ENCODE measurements at places on chromosomes 3 and 15.

- no peak for DNase-seq
These were observed 1146.8 kb downstream of the TUSC7 start for GRCh38 chr3:117856354-117856753.

DNA sequence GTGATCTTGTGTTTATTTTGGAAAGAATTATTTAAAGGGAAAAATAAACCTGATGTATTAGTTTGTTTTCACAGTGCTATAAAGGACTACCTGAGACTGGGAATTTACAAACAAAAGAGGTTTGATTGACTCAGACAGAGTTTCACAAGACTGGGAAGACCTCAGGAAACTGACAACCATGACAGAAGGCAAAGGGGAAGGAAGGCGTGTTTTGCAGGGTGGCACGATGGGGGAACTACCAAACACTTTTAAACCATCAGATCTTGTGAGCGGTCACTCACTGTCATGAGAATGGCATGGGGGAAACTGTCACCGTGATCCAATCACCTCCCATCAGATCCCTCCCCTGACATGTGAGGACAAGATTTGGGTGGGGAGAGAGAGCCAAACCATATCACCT, 87.0 kb downstream of the TP63 start:
- DNase-seq, result no peak

GRCh38 chr3:69160525-69160924, 38.1 kb upstream of the LMOD3 start:
- DNase-seq, result no peak

DNA sequence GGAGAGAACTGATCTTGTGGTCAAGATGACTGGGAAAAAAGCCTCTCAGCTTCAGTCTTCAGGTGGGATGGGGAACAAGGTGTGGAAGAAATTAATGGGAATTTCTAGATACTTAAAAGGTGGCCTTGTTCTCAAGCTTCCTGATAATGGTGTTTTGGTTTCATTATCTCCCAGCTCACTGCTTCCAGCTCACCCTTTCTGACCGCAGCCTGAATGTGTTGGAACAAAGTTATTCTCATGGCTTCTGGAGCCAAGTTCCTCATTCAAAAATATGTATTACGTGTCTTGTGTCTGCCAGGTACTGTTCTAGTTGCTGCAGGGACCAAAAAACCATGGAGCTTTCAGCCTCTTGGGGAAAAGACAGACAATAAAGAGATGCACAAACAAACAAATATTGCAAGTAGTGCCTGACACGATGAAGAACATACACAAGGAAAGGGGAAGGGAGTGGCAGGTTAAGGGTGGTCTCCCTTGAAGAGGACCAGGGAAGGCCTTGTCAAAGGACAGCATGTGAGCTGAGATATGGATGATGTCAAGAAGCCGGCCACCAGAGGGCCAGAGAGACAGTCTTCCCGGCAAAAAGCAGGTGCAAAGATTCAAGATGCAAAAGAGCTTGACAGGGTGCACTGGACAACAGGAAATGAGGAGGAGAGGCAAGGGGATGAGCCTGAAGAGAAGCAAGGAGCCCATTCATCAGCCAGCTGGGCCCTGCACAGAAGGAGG, 35.5 kb downstream of the ARRDC4 start:
- no peak for DNase-seq

DNA sequence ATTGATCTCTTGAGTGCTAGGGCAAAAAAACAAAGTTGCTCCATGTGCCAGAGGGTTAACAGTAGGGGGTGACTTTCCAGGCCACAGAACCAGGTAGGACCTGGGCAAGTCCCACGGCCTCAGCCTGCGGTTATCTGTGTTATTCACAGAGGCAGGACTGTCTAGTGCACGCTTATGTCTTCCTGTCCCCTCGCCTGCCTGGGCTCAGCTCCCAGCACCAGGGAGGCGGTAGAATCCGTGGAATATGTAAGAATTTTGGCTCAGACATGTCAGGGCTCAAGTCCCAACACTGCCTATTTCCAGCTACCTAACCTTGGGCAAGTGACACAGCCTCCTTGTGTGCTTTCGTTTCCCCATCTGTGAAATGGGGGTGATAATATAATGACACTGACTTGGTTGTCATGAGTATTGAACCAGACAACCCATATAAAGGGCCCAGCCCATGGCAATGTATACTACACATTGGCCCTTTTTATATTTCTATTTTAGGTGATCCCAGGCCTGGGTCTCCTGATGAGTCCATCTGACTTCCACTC, 44.3 kb upstream of the FLNB start:
- no peak for DNase-seq

DNA sequence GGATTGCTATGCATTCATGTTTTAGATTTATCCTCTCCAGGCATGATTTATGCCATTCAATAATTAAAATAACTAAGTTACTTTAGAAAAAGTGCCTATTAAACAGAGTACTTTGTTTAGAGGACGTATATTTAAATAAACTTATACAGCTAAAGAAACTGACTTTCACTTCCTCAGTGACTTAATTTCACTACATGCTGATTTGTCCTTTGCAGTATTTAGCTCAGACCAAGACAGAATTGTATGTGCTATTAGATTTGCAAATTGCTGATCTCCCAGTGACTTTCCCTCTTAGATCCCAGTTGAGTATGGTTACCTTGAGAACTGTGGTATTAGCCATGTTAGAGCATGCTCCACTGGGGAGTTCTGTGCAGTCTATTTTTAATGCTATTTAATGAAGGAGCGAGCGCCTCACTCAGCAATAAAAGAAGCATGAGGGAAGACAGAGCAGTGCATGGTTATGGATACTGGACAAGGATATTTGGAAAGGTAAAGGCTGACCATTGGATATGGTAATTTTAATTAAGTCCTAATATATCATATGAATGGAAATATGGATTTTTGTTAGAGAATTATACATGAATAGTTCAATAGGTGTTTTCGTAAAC, 2.7 kb downstream of the ARPP21 start:
- no peak for DNase-seq

DNA sequence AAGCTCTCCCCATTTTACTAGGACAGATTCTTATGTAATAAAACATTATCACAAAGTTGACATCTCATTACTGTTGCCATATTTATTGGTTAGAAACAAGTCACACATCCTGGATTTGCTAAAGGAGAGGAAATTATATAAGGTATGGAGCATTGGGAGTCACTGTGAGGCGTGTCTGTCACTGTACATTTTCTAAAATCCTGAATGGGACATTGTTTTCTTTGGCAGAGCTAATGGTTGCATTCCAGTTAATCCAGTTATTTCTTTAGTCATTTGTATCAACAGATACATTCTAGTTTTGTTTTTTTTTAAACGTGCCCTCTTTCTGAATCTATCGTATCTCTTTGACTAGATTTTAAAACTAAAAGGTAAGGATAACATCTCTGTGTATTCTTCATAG, 70.2 kb upstream of the MITF start:
- no peak for DNase-seq

GRCh38 chr3:126889276-126890201, 93.4 kb upstream of the PLXNA1 start:
- DNase-seq, result no peak

DNA sequence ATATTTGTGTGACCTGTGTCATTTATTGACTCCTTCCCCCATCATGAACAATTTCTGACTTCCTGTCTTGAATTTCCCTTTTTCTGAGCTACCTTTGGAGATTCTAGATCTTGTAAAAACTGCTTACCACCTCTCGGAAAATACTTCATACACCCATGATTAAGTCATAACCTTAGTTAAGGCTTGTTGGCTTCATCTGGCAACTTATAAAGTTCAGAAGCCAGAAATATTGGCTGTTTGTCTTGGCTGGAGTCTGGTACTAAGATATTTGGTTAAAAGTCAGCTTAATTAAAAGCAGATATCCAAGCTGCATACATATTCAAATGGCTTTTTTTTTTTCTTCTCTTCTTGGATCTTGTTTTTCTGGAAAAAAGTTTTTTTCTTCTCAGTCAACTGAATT, 37.3 kb upstream of the B3GALNT1 start:
- DNase-seq, result no peak

- DNase-seq, result no peak
These were observed 448.0 kb downstream of the FOXP1 start for GRCh38 chr3:71135373-71136088.

DNA sequence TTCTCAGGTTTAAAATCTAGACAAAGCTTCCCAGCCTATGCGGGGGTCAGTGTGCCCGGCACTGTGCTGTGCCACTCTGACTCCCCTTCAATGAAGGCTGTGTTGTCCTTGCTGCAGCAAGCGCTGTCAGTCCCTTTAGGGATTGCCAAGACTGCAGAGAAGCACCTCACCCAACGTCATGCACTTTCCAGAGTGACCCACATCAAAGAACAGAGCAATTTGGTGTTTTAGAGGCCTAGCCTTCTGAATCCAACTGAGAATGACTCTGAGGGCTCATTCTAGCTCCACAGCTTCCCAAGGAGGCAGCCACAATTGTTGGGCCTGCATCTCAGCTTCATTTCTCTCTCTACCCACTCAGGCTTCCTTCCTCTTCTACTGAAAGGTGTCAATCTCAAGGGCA, 26.4 kb downstream of the SLC9A9 start:
- DNase-seq, result no peak

- no peak for DNase-seq
These were observed 190.6 kb upstream of the ADAMTS9 start for GRCh38 chr3:64878362-64878761.

GRCh38 chr3:52614689-52615088, 71.0 kb downstream of the PBRM1 start:
- no peak for DNase-seq

DNA sequence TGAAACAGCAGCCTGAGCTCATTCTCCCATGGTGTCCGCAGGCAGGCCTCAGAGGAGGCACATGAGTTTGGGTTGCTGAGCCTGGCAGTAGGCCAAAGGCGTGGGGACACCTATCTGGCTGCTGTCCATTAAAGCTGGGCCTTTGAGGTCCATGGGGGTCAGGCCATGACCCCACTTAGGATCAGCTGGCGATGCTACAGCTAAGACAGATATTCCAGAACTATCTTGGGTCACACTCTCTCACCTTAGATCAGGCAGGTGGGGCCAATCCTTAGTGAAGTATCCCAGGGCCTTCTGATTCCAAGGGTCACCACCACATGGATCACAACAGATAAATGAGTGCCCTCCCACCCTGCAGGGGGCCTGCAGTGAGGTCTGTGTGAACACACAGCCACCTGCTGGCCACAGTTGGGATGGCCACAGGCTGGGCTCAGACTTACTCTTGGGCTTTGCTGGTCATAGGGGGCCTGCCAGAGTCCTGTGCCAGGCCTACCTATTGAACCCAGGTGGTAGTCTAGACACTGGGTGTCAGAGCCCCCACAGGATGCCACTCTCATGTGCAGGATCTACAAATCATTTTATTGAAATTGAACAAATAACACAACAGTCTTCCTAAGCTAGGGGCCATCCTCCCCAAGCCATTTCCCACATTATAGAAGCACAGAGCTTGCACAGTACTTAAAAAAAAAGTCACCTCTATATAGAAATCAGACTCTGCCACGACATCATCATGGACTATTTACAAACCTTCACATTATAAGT, 2.0 kb upstream of the HYAL2 start:
- peak; percentile 40 for DNase-seq

DNA sequence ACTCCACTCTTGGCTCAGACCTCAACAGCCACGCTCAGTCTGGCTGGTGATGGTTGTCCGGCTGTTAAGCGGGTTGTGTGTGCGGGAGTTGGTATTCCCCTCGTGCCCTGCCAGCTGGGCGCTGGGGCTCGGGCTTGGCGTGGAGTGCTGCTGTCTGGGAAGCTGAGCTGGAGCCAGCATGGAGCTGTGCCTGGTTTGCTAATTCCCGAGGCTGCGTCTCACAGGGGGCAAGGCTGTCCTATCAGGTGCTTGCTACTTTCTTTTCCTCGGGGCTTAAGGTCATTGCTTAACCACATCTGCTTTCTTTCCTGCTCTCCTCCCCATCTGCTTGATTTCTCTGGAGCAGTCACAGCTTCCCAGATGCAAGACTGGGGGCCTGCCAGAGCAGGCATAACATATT, 29.9 kb downstream of the PDIA5 start:
- DNase-seq, result no peak

DNA sequence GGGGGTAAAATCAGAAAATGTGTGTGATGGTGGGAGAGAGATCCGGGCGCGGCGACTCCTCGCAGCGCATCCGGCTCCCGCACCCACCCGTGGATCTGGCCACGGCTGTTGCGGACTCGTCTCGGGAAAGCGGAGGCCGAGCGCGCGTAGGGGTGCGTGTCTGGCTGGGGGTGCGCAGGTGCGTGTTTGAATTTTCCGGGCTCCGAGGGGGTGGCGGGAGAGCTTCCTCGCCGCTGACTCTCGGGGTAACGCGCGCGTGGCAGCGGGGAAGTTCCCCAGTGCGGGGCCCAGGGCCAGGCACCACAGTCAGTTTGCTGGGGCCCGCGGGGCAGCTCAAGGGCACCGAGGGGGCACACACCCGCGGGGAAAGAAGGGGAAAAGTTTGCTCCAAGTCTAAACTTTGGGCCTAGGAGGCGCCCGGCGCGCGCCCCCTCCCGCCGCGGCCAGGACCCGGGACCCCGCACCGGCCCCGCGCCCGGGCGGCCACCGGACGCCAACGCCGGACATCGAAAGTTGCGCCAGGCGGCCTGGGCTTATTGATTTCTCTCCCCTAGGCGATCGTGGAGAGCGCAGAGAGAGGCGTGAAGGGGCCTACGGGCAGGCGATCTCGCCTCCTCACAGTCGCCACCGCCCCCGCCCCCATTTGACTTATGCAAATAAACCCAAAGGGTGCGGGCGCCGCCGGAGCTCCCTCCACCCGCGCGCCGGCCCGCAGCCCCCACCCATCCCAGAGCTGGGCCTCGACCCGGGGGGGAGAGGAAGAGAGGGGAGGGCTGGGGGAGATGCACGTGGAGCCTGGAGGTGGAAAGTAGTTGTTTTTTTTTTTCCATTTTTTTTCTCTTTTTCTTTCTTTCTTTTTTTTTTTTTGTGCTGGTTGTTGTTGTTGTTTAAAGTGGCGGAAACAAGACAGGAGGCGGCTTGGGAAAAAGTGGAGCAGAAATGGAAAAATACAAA, 639 bp downstream of the FOXP1 start:
- peak; percentile 39 for DNase-seq

DNA sequence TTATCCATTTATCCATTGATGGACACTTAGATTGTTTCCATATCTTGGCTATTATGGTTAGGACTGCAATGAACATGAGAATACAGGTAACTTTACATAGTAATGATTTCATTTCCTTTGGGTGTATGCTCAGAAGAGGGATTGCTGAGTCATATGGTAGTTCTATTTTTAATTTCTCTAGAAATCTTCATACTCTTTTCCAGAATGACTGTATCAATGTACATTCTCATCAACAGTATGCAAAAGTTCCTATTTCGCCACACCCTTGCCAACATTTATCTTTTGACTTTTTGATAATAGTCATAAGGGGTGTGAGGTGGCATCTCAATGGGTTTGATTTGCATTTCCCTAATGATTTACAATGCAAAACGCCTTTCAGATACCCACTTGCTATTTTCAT, 6.2 kb upstream of the NIPA1 start:
- DNase-seq, result no peak

- no peak for DNase-seq
These were observed 15.0 kb upstream of the SRP14 start for GRCh38 chr15:40053831-40054604.

- no peak for DNase-seq
These were observed 1.8 kb downstream of the WWTR1 start for GRCh38 chr3:149655826-149656574.

GRCh38 chr3:56137415-56137814, 330.9 kb downstream of the ERC2 start:
- no peak for DNase-seq

- peak; percentile 87 for DNase-seq
These were observed at the start of gene UBA3 for GRCh38 chr3:69080233-69080920. Gene UBA3 (minus strand): TSS chr3:69080365. CDS start chr3:69080353, 12 bp downstream.

All from effector CD8-positive, alpha-beta T cell (primary cell).